ENCODE measurements at places on chromosomes 12 and 14.

DNA sequence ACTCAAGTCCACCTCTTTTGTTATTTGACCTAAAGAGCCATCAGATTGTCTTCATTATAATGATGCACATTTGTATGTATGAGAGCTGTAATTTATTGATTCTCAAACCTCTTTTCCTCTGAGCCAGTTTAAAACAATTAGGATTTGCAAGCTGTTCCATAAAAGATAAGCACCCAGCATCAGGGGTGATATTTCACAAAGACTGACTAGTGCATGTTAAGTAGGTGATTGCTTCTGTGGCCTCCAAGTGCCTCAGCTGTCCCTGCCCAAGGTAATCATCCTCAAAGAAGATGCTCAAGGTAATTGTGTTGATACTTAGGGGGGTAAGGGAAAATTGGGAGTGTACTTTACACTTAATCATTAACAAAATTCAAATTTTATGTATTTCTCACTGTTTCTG lies 18.2 kb downstream of the CEP128 start:
- no peak for DNase-seq

DNA sequence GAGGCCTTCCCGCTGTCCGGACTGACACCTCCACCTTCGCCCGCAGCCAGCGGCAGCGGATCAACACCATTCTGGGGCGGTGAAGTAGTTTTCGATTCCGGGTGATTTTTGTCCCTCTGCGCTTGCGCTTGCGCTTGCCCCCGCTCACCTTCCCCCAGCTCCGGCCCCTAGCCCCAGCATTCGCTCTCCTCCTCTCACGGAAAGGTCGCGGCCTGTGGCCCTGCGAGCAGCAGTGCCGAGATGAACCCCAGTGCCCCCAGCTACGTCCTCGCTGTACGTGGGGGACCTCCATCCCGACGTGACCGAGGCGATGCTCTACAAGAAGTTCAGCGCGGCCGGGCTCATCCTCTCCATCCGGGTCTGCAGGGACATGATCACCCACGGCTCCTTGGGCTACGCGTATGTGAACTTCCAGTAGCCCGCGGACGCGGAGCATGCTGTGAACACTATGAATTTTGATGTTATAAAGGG lies 22.7 kb upstream of the SRGAP1 start:
- no peak for DNase-seq

GRCh38 chr14:23302290-23303225 lies at the start of gene PPP1R3E:
Gene PPP1R3E, minus strand, starts transcription at chr14:23302859. Its CDS starts 283 bp downstream, at chr14:23302576.
- peak; percentile 86 for DNase-seq

GRCh38 chr14:33915682-33916081 lies 35.2 kb downstream of the EGLN3 start:
- no peak for DNase-seq
